ENCODE measurements at places on chromosomes 3 and 15. TPM values are rescaled to one million over a fixed set of nuclear protein-coding genes. Genes with fewer than 3 reads are reported as not detected.

- DNase-seq = no peak
These were observed 22.2 kb downstream of the CFAP20DC start for GRCh38 chr3:59027607-59028006.

DNA sequence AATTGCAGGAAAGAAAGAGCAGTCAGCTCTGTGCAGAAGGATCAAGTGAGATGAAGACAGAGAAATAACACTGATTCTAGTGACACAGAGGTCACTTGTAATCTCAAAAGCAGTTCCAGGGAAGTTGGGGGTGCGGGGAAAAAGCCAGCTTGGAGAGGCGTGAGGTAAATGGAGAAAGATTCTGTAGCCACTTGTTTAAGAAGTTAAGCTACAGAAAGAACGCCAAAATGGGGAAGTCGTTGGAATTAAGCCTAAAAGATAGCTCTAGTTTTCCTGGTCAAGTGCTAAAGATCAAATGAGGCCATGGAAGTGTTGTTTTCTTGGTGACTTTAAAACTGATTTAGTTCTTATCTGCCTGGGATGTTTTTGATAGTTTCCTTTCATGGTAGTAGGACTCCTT is 152.0 kb downstream of the GREM1 start:
- no peak for DNase-seq

DNA sequence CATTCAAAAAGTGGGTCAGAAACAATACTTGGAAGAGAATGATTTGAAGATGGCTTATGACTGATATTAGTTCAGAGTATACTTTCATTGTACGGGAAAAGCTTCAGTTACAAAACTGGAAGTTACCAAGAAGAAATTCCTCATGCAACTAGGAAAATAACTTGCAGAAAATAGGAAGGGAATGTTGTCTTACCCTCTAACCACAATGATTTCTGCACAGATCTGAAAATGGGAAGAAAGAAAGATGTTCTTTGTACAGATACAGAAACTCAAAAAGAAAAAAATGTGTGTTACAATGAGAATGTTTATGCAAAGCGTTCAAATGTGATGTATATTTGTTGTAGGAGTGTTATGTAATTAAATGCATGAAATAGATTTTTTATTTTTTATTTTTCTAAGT is 3.7 kb downstream of the ZNF280D start:
- DNase-seq = no peak

GRCh38 chr3:185943760-185944106 is 5.9 kb upstream of the TRA2B start:
- no peak for DNase-seq

GRCh38 chr3:169387751-169388696 is 275.5 kb downstream of the MECOM start:
- DNase-seq = no peak

- DNase-seq = no peak
These were observed 861.0 kb upstream of the NR2F2 start for GRCh38 chr15:95469496-95470000.

GRCh38 chr3:148197061-148197460 is 500.6 kb upstream of the AGTR1 start:
- DNase-seq = no peak

DNA sequence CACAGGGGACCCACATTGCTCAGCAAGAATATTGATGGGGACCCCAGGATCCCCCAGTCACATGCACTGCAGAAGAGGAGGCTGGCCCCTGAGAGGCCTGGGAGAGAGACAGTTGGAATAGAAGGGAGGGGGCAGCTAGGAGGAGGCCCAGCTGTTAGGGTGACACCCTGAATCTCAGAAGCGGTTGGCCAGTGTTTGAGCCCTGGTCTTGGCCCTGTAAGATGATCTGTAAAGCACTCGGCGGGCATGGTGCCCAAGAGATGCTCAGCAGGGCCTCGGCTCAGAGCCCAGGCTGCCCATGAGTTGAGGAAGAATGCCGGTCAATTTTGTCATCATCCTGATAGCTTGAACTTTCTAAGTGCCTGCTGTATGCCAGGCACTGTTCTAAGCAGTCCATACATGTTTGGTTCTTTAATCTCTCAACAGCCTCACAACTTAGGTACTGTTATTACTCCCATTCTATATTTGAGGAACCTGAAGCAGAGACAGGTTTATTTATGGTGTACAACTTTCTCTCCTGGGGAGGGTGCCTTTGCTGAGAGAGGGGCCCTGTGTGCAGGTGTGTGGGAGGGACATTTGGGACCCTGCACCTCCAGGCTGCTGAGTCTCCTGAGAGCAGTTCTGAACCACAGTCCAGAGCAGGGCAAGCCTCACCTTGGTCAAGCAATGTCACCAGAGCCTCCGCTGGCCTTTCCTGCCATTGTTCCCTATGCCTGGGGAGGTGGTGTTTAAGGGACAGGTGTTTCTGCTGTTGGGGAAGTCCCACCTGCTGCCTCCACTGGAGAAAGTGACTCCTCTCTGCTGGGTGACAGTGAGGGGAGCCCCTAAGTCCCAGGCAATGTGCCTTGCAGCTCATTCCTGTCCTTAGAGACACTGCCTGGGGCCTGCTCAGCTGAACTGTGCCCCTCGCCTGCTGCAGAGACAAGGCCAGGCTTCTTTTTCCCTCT is 26.0 kb downstream of the SLC6A6 start:
- DNase-seq = no peak

DNA sequence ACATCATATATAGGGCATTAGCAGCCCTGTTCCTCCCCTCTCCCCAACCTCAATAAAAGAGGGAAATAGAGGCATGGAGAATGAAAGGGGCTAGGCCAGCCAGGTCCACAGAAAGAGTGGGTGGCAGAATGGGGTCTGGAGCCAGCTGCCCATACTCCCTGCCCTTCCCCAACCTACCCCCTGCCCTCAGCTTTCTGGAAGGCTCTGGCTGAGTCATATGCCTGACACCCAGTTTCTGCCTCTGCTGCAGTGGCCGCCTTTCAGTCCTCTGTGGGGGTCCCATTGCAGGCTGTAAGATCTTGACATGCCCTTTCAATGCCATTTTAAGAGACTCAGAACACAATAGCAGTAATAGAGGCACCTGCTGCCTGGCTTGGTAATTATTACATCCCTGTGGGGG is 95.7 kb downstream of the LINGO1 start:
- no peak for DNase-seq

DNA sequence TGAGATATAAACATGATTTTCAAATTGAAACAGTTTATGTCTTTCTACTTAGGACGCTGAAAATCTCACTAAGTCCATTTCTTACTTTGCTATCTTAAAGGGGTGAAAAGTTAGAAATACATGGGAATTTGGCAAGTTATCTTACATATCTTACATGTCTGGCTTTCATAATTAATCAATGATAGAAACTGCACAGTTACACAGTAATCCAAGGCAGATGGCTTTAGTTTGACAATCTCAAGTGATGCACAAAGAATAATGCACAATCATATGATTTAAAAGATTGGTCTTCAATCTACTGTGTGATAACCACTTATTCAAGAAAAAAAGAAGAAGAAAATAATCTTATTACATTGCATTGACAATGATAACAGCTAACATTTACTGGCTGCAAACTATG is 14.2 kb downstream of the PDZRN3 start:
- DNase-seq = no peak

DNA sequence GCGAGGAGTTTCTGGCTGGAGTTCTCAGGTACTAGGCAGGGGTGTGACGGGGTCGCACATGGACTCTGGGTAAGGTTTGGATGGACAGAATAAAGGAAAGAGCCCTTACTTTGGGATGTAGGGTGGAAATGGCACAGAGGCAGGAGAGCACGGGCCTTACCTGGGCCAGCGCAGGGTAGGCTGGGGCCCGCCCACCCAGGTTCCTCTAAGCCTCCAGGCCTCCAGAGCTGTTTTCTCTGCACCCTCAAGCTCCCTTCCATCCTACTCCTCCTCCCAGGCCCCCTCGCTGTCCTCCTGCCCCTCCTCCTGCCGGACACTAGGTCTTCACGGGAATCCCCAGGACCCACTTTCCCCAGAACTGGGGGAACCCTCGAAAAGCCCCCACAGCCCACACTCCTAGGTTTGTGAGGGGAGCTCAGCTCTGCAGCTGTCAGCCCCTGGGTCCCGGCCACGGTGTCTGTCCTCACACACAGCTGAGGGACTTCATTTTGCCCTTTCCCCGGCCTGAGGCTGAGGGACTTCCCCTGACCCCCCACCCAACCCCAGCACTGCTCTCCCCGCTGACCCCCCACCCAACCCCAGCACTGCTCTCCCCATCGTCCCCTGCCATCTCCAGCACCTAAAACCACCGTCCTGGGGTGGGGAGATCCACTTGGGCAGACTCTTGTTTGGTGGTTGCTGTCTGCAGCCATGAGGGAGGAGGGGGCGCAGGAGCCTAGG is 53.0 kb upstream of the PCSK6 start:
- DNase-seq = no peak

GRCh38 chr3:65265511-65265910 is 577.7 kb upstream of the ADAMTS9 start:
- no peak for DNase-seq

DNA sequence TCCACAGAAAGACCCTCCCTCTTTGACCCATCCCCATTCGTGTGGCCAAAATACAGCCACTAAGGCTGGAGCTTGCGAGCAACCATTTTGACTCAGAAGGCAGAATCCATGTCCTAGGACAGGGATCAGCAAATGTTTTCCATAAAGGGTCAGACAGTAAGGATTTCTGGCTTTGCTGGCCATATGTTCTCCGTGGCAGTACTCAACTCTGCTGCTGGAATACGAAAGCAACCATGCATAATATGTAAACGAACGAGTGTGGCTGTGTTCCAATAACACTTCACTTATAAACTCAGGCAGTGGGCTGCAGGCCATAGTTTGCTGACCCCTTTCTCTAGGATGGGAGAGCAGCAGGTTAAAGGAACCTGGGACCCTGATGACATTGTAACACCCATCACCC is 77.6 kb upstream of the WNT5A start:
- DNase-seq = peak; percentile 69

DNA sequence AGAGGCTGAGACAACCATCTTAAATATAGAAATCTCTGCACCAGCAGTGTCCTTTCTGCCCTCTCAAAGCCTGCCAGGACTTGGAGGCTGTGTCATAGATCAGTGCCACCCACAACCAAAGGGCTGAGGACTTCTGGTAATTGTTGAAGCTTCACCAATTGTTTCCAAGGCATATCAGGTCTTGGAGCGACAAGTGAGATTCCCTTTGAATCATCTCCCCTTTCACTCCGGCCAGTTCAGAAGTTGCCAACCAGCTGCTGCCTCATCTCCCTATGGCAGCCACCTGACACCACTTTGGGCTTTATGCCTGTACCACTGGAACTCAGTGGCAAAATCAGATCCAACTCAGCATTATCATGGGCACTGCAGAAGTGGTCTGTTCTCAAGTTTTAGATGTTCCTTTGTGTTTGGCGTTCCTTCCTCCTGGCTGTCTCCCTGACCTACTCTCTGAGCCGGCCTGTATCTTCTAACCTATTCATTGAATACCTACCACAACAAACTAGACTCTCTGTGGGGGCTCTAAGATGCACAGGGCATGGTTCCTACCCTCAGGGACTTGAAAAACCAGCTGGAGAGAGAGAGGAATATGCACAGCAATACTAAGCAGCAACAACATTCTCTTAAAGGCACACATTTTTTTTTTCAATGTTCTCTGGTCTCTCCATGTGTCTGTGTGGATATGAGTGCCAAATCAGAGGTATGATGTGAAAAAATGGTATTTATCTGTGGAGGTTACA is 90.8 kb upstream of the PFN2 start:
- no peak for DNase-seq

DNA sequence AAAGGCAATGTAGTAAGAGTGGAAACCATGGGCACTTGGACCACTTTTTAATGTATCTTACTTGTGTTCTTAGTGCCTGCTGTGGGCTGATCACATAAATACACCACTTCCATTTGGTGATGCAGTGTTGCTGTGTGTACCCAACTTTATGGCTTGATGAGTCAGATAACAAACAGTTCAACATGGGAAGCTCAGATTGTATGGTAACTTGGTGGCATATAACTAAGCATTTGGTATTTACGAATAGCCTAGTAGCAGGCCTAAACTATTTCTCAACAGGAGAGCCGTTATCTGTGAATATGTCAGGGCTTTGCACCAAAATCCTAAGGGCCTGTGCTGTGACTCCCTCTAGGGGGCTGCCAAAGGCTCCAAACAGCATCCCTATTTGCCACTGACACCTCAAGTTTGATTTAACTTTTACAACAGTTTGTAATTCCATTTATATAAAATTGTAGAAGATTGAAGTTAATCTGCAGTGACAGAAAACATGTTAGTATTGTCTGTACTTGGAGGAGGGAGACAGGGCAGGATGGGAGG is 640.4 kb upstream of the CADM2 start:
- DNase-seq = no peak

DNA sequence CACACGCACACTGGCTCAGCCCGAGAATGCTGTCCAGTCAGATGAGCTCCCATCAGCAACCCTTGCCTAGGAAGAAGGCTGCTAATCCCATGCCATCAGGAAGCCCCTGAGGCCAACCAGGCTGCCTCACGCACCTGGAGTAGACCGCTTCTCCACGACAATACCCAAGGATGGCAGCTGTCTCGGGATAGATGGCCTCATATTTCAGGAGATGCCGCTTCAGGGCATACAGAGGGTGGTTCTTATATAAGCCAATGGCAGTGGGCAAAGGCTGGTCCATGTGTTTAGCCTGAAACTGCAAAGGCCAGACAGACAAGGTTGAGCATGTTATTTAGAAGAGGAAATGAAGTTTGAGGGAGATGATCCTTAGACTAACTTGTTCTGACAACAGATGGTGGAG is 22.2 kb downstream of the XPC start:
- no peak for DNase-seq

GRCh38 chr15:41501191-41501917 is 7.7 kb downstream of the ITPKA start:
- peak; percentile 44 for DNase-seq

GRCh38 chr15:95758851-95759250 is 571.6 kb upstream of the NR2F2 start:
- no peak for DNase-seq

The IL20RB gene
- 0.97 TPM for polyA plus RNA-seq

The CCDC54 gene
- not detected for polyA plus RNA-seq

The FEZF2 gene
- polyA plus RNA-seq = not detected

The MCF2L2 gene
- polyA plus RNA-seq = 0.17 TPM

The C3orf70 gene
- polyA plus RNA-seq = 0.89 TPM

The GOLGA8J gene
- not detected for polyA plus RNA-seq

The HDGFL3 gene
- 18.1 TPM for polyA plus RNA-seq

The ZBED2 gene
- polyA plus RNA-seq = 0.51 TPM

The STARD9 gene
- 2.0 TPM for polyA plus RNA-seq

The GPR62 gene
- not detected for polyA plus RNA-seq

The MUC13 gene
- not detected for polyA plus RNA-seq

Measured in IMR-90 (cell line).